ENCODE measurements at places on chromosomes 11 and 22.

- DNase-seq: no peak
Observed at GRCh38 chr22:50102946-50103345, 13.1 kb downstream of the MOV10L1 start.

GRCh38 chr11:124202951-124203350 lies 19.8 kb downstream of the OR10D3 start:
- DNase-seq: no peak

GRCh38 chr11:9977554-9977953 lies 313.7 kb downstream of the SWAP70 start:
- no peak for DNase-seq

DNA sequence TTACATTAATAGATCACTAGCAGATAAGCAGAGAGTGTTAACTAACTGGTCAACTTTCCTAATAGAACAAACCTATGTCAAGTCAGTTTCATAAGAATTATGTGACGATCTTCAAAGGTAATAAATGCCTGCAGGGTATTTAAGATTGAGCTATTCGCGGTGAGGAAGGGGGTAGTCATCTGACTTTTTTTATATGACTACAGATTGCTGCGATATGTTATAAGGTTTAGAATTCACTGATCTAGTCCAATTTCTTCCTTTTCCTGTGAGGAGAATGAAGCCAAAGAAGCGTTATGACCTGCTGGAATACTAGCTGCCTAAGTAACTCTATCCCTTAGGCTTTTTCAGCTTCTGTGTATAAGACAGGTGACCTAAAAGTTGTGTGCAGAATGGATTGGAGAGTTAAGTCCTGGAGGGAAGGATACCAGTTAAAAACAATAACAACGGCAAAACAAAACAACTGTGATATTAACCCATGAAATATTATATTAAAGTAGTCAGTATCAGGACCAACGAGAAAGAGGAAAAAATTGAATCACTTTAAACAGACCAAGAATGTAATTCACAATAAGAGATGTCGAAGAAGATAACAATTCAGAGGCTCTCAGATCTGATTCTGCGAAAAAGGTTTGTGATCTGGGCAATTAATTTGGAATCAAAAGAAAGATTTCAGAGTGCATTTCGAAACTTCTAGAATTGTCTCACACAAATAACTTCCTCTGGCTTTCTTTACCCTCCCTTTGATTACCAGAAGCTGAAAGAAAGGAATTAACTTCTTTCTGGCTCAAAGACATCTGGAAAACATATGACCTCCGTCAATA lies 630 bp downstream of the CASP4 start:
- DNase-seq: peak; percentile 17

DNA sequence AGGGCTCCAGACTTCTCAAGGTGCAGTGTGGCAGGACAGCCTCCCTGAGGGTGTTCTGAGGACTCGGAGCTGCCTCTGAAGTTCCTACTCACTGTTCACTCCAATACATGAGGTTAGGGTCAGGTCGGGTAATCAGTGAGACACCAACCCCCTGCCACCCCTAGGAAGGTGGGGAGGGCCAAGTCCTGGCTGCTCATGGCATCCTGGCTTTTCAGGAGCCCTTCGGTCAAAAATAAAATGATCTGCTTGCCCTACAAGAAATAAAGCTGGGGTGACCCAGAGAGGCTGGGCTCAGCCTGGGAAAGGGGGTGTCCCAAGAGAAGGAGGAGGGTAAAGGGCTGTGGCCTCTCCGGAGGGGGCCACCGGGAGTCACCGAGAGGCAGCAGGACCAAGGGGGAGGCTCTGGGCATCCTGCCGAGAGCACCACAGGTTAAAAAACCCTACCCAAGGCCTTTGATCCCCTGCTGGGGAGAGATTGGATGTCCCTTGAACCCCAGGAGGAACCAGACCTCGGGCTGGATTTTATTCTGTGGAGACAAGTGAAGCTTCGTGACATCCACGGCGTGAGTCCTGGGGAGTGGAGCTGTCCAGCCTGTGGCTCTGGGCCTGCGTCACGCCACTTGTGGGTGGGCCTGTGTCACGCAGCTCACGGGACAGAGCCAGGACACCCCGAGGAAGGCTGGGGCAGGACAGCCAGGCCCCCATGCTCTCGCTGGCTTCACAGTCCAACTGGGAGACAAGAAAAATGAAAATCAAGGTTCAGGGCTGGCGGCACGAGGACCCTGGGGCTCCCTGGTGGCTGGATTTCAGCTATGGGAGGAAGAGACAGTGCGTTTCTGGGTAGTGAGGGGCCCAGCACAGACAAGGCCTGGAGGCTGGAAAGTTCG lies 102.2 kb upstream of the FGF3 start:
- DNase-seq: no peak

DNA sequence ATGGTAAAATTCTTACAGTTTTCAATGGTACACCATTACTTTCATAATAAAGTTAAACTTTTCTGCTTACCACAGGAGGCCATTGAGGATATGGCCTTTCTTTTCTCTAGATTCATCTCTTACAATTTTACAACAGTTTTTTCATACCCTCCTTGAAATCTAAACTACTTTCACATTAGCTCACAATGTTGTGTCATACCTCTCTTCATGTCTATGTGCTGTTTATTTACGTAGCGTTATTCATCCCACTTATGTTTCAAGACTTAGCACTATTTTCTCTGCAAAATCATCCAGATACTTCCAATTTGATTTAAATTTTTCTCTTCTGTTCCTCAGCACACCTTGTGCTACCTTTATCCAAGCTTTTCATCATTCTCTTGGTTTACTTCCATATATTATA lies 123.3 kb downstream of the METTL15 start:
- no peak for DNase-seq

- no peak for DNase-seq
Observed at GRCh38 chr11:27610280-27610679, 90.0 kb downstream of the BDNF start.

DNA sequence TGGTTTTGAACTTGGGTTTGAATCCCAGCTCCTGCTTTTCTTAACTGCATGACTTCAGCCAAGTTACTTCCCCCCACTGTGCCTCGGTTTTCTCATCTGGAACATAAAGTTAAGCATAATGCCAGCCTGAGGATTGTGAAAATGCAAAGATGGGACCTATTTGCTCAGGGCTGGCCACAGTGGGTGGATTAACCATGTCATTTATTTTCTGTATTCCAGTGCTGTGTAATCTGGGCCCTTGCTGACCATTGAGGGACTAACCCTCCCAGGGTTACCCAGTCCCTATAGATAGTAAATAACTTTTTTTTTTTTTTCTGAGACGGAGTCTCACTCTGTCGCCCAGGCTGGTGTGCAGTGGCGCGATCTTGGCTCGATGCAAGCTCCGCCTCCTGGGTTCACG lies 1.5 kb upstream of the VPREB3 start:
- no peak for DNase-seq

- DNase-seq: no peak
Observed at GRCh38 chr22:49497266-49497665, 330.4 kb downstream of the BRD1 start.

DNA sequence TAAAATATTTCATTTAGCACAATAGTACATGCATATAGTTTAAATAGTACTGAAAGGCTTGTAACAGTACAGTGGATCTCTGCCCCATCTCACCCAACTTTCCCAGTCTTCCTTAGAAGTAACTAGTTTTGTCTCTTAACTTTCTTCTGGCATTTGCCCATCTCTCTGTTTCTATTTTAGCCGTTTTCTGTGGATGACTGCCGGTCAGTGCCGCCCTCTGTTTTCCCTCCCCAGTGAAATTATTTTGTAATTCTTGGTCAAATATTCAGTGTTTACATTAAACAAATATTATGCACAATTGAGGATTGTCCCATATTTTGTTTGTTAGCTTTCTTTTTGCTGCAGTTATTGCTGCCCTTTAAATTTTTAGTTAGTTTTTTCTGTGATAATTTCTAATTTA lies 8.3 kb downstream of the PDHX start:
- DNase-seq: no peak

DNA sequence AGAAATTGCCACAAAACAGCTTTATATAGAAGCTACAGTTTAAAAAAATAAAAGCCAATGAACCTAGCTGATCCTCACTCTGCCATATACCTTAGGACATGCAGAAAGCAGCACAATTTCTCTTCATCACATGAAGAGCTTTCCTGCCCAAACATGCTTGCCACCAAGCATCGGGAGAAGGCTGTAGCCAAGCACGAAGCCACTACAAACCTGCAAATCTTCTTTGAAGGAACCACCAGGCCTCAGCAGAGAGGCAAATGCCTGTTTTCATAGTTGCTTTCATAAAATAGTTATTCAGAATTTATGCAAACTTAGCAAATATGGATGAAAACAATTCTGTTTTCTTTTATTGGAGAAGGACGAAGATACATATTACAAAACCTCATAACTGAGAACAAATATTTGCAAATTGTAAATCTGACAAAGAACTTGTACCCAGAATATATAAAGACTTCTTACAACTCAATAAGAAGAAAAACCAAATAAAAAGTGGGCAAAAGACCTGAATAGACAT lies 100.3 kb downstream of the RBFOX2 start:
- no peak for DNase-seq

- no peak for DNase-seq
Observed at GRCh38 chr22:48925450-48925849, 902.2 kb downstream of the BRD1 start.

DNA sequence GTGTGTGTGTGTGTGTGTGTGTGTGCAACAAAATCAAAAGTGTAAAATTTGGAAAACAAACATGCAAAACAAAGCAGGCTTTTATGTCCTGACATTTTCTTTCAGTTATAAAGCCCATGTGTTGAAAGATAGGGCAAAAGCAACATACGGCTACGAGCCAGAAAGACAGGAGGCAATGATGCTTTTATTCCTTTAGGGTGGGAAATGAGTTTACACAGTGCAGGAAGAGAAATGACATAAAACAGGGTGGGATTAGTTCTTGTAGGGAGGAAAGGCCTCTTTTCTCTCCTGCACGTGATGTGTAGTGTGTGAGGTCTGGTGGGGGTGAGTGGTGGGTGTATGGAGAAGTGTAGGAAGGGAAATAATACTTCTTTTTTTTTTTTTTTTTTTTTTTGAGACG lies 29.4 kb downstream of the IL18 start:
- no peak for DNase-seq

DNA sequence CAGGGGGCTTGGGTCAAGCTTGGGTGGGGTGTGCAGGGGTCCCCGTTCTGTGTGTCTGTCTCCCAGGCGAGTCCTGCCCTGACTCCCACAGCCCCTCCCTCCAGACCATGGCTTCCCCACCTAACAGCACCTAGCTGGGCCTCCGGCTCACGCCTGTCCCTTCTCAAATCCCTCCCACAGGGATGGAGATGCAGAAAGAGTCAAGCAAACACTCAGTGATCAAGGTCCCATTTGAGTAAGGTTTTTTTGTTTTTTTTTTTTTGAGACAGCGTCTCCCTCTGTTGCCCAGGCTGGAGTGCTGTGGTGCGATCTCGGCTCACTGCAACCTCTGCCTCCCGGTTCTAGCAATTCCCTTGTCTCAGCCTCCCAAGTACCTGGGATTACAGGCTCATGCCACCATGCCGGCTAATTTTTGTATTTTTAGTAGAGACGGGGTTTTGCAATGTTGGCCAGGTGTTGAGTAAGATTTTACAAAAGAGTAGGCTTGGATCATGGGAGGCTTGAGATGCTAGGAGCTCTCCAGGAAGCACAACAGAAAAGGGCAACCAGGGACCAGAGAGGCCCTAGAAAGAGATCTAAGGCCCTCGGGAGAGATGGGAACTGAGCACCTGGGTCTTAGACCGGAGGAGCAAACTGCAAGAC lies 5.7 kb downstream of the APOBEC3D start:
- no peak for DNase-seq

- DNase-seq: no peak
Observed at GRCh38 chr11:85619499-85619898, 7.6 kb downstream of the DLG2 start.

- DNase-seq: no peak
Observed at GRCh38 chr11:44235765-44236201, 74.2 kb downstream of the ALX4 start.

DNA sequence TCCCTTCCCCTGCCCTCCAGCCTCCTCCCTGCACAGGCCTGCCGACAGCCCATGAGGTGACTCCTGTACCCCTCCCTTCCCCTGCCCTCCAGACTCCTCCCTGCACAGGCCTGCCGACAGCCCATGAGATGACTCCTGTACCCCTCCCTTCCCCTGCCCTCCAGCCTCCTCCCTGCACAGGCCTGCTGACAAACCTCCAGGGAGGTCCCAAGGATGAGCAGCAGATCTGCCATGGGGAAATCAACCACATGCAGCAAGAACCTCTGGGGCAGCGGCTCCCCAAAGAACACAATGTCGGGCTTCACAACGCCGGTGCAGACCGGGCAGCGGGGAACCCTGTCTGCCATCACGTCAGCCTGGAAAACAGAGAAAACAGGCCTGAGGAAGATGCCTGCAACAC lies 12.3 kb downstream of the SIRT3 start:
- DNase-seq: no peak

DNA sequence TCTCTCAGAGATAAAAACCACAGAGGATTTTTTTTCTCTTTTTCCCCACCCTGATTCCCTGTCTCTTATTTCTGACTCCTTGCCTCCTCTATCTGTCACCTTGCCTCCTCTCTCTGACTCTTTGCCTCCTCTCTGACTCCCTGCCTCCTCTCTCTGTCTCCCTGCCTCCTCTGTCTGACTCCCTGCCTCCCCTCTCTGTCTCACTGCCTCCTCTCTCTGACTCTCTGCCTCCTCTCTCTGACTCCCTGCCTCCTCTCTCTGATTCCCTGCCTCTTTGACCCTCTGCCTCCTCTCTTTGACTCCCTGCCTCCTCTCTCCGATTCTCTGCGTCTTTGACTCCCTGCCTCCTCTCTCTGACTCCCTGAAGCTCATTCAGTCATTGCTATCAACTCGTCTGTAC lies 3.1 kb downstream of the RASD2 start:
- no peak for DNase-seq

GRCh38 chr11:85663080-85663752 lies 1.7 kb downstream of the CREBZF start:
- DNase-seq: no peak

GRCh38 chr11:16558494-16558893 lies 180.0 kb upstream of the C11orf58 start:
- DNase-seq: no peak

DNA sequence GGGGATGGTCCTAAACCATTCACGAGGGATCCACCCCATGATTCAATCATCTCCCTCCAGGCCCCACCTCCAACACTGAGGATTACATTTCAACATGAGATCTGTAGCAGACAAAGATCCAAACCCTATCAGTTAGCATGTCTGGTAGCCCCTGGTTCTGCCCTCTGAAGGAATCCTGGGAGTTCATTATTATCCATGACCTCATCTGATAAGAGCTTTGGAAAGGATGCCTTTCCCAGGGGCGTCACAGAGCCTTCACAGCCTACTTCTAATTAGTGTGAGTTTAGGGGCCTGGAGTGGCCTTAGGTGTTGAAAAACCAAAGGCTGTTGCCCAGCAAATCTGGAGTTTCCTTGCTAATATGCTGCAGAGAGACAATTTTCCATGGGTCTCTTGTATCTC lies 8.6 kb upstream of the EIF3M start:
- no peak for DNase-seq

GRCh38 chr22:49791682-49792081 lies 36.0 kb downstream of the BRD1 start:
- no peak for DNase-seq

DNA sequence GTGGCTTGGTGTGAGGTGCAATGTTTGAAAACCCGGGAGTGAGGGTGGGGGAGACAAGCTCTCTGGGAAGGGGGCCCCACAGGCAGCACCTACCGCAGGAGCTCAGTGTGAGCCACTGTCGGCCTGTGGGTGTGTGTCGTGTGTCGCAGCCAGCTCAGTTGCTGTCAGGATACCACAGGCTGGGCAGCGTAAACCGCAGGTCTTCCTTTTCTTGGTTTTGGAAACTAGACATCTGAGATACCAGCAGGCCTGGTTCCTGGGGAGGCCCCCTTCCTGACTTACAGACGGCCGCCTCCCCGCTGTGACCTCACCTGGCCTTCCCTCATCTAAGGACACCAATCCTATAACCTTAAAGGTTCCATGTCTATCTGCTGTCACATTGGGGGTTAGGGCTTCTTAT lies 19.4 kb downstream of the IRF7 start:
- no peak for DNase-seq

Measured in NCI-H2029 treated with DMSO at 0.1 percent for 48 hours (cell line).